ENCODE measurements at places on chromosomes 12 and 14. TPM values are rescaled to one million over a fixed set of nuclear protein-coding genes. Genes with fewer than 3 reads are reported as not detected.

The CLEC4C gene
- not detected for polyA plus RNA-seq

DNA sequence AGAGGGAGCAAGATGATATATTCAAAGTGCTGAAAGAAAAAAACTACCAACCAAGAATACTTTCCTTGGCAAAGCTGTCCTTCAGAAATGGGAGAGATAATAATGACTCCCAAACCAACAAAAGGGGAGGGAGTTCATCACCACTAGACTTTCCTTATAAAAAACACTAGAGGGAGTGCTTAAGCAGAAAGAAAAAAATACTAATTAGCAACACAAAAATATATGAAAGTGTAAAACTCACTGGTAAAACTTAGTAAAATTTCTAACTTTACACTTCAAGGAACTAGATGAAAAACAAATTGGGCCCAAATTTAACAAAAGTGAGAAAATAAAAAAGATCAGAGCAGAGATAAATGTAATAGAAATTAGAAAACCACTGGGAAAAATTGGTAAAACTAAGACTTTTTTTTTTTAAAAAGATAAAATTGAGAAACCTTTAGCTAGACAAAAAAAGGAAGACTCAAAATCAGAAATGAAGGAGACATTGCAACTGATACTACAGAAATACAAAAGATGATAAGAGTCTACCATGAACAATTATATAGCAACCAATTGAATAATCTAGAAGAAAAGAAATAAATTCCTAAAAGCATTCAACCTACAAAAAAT is 60.4 kb upstream of the FAR2 start:
- no peak for DNase-seq

- no peak for DNase-seq
Measured at GRCh38 chr14:57834961-57835360, 30.9 kb downstream of the SLC35F4 start.

DNA sequence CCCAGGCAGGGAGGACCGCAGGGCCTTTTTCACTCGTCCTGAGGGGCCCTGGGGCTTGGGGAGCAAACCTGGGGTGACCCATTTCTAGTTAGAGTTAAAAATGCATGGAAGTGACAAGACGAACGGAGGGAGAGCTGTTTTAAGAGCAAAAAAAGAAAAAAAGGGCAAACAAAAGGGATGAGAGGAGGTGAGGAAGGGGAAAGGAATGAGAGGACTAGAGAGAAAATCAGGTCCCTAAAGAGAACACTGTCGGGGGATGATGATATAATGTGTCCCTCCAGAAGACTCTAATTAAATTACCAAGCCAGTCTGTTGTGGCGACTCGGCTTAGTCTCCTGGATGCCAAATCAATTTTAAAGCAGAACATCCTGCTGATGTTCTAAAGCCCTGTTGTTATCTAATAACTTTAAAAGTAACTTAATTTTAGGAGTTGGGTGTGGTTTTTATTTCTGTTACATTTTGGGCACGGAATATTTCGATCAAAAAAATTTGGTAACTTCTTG is 1.1 kb downstream of the ANO6 start:
- no peak for DNase-seq

GRCh38 chr12:38411426-38411825 is 94.9 kb downstream of the ALG10B start:
- no peak for DNase-seq

The CLEC4E gene
- polyA plus RNA-seq, result 0.88 TPM

DNA sequence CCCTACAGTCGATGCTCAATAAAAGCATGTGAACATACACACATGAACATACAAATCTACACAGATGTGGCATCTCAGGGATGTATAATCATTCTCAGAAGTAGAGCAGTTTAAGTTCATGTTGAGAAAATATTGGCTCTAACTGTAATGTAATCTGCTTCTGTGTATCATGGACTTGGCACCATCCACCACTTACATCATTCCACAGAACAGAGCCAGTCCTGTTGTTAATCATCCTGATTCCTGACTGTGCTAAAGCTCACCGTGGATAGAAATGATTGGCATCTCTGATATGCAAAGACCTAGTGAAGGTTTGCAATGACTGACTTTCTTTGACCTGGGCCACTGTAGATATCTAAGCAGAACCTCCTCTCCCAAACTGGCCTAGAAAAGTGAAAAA is 1141.3 kb downstream of the BCL11B start:
- DNase-seq, result no peak

The DTX1 gene
- 7.3 TPM for polyA plus RNA-seq

- no peak for DNase-seq
Measured at GRCh38 chr12:128510511-128510910, 243.5 kb downstream of the TMEM132C start.

GRCh38 chr12:46320731-46321130 is 51.8 kb downstream of the SLC38A2 start:
- DNase-seq, result no peak

GRCh38 chr12:108905725-108906124 is 25.8 kb downstream of the DAO start:
- no peak for DNase-seq

The GOLGA3 gene
- 7.7 TPM for polyA plus RNA-seq

The DCAF11 gene
- 69.4 TPM for polyA plus RNA-seq

The LIN7A gene
- polyA plus RNA-seq, result 9.9 TPM

The KRT3 gene
- polyA plus RNA-seq, result not detected

The IL26 gene
- not detected for polyA plus RNA-seq

The DNAJC22 gene
- polyA plus RNA-seq, result 15.1 TPM

The SLC7A8 gene
- 210 TPM for polyA plus RNA-seq

The TTC6 gene
- not detected for polyA plus RNA-seq

- DNase-seq, result no peak
Measured at GRCh38 chr12:52201451-52201839, 9.6 kb upstream of the KRT80 start.

GRCh38 chr14:69716478-69717187 is 50.3 kb upstream of the SRSF5 start:
- no peak for DNase-seq

- DNase-seq, result no peak
Measured at GRCh38 chr12:80232837-80233236, 133.5 kb downstream of the OTOGL start.

The CLEC1A gene
- polyA plus RNA-seq, result 5.3 TPM

DNA sequence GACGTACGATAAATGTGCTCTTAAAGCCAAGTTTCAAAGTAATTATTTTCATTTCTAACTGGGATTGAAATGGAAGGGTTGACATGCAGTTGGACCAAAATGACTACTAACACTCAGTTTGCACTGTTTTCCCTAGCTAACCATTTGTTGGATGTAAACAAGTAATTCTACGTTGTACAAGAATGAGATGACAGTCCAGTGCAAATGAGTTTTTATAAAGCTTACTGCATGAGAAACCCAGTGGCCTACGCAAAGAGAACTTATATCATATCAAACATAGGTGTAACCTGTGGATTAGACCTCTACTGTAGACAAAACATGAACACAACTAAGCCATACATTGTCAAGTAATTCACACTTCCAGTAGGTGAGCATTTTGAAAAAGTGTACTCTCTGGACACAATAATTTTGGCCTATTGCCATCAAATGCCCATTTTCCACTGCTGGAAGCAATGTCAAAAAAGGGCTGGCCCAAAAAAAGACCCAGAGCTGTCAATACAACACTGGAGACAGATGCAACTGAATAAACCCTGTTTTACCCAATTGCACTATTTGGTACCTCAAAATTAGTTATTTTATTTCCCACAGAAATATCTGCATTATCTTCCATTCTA is 12.8 kb downstream of the SLC38A2 start:
- no peak for DNase-seq

The FAM222A gene
- 12.5 TPM for polyA plus RNA-seq

The APOF gene
- not detected for polyA plus RNA-seq

GRCh38 chr12:12334367-12335040 is 15.5 kb downstream of the MANSC1 start:
- peak; percentile 50 for DNase-seq

GRCh38 chr12:14043776-14044175 is 62.4 kb upstream of the GRIN2B start:
- no peak for DNase-seq

DNA sequence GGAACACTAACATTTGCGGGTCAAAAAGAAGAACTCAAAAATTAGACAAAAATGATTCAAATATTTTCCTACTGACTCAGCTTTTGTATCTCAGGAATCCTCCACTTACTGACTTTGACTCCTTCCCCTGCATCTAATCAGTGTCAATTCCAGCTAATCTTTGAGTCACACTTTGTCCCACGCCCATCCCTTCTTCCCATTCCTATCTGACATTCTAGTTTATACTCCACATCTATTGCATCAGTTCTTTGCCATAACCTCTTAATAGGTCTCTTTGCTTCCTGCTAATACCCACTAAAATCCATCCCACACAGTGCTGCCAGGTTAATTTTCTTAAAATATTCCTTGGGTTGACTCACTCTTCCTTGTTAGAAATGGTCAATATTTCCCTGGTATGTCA is 19.1 kb downstream of the BBS10 start:
- DNase-seq, result no peak

DNA sequence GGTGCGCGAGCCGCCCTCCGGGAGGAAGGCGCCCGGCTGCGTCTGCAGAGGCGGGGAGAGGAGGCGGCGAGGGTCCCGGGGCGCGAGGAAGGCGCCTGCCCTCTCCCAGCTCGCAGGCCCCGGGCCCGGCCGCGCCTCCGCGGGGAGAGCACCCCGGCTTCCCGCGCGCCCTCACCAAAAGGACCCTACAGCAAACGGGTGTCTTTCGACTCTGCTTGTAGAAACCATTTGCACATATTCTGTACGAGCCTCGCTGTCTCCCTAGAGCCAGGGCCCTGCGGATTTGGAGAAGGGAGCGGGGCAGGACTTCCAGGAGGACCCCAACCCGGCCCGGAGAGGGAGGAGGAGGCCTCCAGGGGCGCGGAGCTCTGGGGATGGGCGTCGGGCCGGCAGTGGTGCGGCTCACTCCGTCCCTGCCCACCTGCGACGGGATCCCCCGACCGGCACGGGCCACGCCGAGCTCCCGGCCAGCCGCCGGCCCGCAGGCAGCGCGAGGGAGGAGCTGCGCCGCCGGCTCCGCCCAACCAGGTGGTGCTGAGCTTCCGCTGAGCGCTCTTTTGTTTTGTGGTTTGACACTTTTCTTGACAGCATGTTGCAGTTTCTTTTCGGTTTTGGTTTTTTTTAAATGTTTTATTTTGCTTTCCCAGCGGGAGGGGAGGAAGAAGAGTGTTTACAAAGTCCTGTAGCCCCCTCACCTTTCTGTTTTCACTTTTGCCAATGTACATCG is 103.3 kb upstream of the FKBP4 start:
- DNase-seq, result peak; percentile 69

The RIPK3 gene
- 5.1 TPM for polyA plus RNA-seq

The NFE2 gene
- not detected for polyA plus RNA-seq

DNA sequence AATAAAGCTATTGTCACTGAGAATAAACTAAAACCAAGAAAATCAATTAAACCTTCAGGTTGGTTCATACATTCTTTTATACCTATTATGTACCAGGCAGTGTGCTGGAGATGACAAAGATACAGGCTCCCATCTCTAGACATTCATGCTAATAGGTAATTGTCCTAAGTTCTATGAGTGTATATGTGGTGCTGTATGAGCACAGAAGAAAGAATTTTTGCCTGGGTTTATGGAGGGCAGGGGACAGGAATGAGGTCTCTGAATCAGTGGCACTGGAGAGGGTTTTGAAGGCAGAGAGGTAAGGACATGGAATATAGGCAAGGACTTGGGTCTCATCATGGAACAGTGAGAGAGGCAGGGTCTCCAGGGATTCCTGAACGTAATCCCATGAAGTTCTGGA is 38.7 kb downstream of the MAP1LC3B2 start:
- no peak for DNase-seq

GRCh38 chr12:47881826-47882427 is 22.9 kb downstream of the VDR start:
- DNase-seq, result peak; percentile 71

GRCh38 chr14:101257551-101257950 is 303.7 kb upstream of the DIO3 start:
- DNase-seq, result no peak

- DNase-seq, result peak; percentile 67
Measured at GRCh38 chr12:53983950-53984572, 885 bp upstream of the HOXC10 start.

The FAM186B gene
- 0.34 TPM for polyA plus RNA-seq

GRCh38 chr12:33546004-33546403 is 106.4 kb upstream of the SYT10 start:
- DNase-seq, result no peak

The TC2N gene
- 5.8 TPM for polyA plus RNA-seq

The GPR68 gene
- 0.82 TPM for polyA plus RNA-seq

DNA sequence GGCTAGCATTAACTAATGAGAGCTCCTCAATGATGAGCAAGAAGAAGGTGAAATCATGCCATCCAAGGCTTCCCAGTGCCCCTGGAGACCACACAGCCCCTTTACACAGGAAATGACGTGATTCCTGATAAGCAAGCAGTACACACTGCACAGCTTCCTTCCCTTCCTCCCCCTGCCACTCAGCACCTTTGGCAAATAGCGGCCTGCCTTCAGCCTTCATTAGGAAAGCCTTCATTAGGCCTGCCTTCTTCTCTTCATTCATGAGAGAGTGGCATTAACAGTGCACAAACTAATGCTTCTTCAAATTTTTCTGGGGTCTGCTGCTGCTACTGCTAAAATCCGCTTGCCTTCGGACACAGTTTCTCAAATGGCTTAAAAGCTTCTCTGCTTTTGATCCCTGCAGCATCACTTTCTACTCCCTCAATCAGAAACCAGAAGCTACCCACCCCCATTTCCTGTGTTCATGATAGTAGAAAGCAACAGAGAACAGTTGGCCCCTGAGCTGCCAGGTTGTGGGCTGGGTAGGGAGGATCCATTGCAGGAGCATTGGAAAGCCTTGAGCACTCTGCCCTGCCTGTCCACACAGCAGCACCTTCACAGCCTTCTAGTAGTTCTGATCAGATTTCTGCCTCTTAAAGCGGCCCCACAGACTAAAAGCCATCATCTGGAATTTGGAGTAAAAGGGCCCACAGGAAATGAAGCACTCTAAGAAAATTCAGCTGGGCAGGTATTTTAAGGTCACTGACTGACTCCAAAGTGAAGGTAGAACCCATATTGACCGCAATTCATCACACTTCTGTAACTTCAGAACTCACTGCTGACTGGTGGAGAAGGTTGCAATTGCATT is 103.8 kb upstream of the ETV6 start:
- no peak for DNase-seq

DNA sequence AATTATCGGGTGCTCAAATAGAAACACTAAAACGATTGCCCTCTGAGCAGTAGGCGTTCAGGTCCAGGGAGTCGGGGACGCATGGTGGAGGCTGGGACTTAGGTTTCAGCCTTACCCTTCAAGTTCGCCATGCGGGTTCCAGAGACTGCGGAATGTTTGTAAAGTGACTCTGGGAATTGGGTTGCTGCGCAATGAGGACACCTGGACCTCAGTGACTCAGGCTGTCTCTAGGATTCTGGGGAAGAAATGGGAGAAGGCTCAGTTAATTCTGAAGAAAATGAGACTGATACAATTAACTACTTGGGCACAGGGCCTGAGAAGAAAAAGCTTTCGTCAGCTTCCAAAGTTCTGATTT is 1.1 kb downstream of the LGALS3 start:
- DNase-seq, result peak; percentile 48
